ENCODE measurements at places on chromosomes 3 and 15.

GRCh38 chr15:31381801-31382712 is 55.4 kb downstream of the KLF13 start:
- no peak for DNase-seq

DNA sequence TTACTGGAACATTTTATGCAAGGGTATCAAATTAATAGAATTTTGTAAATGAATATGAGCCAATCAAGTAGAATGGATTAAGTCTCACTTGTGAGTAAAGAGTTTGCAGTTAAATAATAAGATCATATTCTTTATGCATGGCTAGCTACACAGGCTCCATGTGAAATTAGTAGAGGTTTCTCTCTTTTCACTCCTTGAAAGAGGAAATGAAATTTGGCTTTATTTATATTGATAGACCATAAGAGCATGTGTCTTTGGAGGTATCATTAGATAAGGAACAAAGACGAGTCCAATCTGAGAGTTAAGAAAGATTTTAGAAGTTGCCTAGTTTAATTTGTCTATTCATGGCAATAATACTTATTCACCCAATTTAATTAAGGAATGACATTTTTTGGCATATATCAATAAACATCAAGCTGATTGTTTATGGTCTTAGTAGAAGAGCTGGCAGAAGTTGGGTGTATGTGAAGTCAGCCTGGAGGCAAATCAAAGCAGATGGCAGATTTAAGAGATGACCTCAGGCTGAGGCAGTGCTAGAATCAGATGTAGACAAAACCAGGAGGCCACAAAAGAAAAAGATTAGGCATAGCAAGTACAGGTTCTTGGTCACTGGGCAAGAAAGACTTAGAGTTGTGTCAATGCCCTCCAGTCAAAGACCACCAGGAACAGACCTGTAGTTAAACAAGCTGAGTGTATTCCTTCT is 406.5 kb upstream of the ARHGEF26 start:
- DNase-seq: no peak

- no peak for DNase-seq
These were observed 909 bp upstream of the GPD1L start for GRCh38 chr3:32105291-32106131.

GRCh38 chr3:57974796-57975388 is 33.3 kb upstream of the FLNB start:
- peak; percentile 92 for DNase-seq

- DNase-seq: no peak
These were observed 282.3 kb downstream of the XXYLT1 start for GRCh38 chr3:194988495-194989165.

- DNase-seq: no peak
These were observed 32.0 kb upstream of the CCDC174 start for GRCh38 chr3:14619605-14620004.

DNA sequence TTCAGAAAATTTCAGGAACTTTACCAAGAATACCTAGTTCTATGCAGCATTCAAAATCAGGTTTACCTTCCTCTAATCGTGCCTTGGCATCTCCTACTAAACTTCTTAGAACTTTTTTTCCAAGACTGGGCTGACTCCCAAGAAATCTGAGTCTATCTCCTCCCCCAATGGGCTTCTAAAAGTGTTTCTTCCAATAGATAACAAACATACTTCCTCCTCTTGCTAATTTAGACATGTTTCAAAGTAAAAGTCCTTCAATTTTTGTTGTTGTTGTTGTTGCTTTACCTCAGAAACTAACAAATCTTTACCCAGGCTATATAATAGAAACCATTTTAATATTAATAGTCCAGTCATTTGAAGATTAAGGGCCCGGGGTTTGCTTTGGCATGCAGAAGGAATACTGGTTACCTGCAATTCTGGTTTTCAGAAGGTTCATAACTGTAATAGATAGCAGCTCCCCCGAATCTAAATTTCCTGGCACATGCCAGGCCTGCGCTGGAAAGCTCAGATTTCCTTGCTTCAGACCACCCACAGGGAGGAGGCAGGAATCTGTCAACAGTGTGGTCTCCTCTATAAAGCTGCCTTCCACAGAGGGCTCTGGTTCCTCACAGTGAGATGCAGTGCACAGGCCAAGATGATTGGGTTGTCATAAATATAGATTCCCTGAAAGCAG is 188.7 kb downstream of the THRB start:
- DNase-seq: no peak

- DNase-seq: no peak
These were observed 267.3 kb downstream of the FOXP1 start for GRCh38 chr3:71316066-71316777.

- peak; percentile 4 for DNase-seq
These were observed 78.0 kb upstream of the SLC25A36 start for GRCh38 chr3:140863580-140864009.

DNA sequence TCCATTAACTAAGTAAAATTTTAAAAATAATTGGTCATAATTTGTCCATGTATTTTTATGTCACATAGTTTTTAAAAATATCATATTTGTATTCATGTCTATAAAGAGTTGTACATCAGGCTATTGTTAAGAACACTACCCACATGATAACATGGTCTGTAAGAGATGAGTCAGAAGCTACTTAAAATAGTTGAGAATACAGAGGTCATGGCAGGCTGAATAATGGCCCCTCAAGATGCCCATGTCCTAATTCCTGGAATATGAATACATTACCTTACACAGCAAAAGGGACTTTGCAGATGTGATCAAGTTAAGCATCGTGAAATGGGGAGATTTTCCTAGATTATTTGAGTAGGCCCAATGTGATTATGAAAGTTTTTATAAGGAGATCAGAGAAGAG is 782.9 kb upstream of the GOLIM4 start:
- DNase-seq: no peak

DNA sequence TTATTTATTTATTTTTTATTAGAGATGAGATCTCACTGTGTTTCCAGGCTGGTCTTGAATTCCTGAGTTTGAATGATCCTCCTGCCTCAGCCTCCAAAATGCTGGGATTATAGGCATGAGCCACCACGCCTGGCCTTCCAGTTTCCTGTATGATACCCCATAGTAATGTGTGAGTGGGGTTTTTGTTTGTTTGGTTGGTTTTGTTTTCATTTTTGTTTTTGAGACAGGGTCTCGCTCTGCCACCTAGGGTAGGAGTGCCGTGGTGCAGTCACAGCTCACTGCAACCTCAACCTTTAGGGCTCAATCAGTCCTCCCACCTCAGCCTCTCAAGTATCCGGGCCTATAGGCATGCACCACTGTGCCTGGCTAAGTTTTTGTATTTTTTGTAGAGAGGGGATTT is 30.9 kb downstream of the GOLM2 start:
- no peak for DNase-seq

- no peak for DNase-seq
These were observed 288.1 kb downstream of the ARPP21 start for GRCh38 chr3:35927441-35927840.

DNA sequence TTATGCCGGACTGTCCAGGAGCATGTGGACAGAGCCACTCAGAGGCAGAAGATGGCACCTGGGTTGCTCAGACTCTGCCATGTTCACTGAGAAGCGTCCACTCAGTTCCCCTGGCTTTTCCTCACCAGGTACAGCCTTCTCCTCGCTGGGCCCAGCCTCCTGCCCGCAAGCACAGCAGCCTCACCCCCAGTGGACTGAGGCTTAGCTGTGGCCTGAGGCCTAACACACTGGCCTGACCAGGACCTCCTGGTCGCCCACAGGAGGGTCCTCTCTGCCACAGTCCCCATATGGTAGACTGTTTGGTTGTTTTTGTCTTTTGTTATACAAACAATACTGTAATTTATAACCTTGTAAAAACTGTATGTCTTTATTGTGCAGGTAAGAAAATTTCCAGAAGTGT is 15.5 kb downstream of the HTR3C start:
- DNase-seq: no peak

DNA sequence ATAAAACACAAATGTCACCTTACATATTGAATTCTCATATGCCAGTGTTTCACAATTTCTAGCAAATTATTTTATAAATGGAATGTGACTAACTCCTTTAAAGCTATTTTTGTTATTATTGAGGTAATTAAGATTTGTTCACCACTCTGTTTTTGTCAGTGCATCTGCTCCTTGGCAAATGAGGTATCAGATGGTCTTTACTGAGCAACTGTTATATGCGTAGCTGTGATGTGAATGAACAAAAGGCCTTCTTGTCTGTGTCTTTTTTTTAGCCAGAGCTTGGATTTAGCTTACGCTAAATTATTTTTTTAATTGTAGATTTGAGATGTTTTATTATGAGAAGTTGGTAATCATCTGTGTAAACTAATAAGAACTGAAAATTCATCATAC is 125.3 kb downstream of the IL5RA start:
- DNase-seq: no peak

- DNase-seq: no peak
These were observed 296.6 kb upstream of the MME start for GRCh38 chr3:154783521-154783931.

- no peak for DNase-seq
These were observed 25.0 kb upstream of the CHRNB4 start for GRCh38 chr15:78666010-78666409.

- DNase-seq: no peak
These were observed 2.7 kb downstream of the ZNF662 start for GRCh38 chr3:42908675-42909074.

DNA sequence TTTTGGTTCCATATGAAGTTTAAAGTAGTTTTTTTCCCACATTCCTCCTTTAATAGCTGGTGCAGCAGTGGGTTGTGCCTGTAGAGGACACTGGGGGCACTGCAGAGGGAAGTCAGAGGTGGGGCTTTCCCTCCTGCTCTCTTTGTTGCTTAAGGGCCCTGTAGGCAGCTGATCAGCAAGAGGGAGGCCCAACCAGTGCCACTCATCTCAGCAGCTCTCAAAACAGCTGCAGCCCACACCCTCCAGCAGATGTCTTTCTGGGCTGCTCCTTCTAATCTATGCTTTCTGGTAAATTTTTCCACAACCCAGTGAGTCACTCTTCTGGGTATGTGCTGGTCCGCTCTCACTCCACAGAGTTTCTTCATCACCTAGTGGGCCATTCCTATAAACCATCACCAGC is 263.8 kb downstream of the FEZF2 start:
- DNase-seq: peak; percentile 87

GRCh38 chr3:67311440-67311839 is 313.3 kb downstream of the KBTBD8 start:
- DNase-seq: no peak

- no peak for DNase-seq
These were observed 428.3 kb downstream of the NAALADL2 start for GRCh38 chr3:175287361-175287963.

DNA sequence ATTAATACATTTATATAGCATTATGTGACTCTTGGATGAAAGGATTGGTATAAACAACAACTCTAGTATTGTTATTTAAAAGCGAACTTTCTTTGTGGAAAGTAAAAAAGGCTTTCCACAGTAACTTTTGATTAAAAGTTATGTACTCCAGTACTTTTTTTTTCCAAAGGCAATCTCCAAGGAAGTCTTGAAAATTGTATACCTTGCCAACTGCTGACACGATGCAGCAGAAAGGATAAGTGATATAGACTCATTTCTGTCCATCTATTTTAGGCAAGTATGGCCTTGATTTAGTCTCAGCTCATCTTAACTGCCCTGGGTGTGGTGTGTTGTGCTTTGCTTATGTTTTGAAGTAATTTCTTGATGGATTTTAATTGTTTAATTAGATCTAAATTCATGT is 79.7 kb downstream of the OTOL1 start:
- no peak for DNase-seq
